ENCODE measurements at places on chromosomes 7 and 10.

DNA sequence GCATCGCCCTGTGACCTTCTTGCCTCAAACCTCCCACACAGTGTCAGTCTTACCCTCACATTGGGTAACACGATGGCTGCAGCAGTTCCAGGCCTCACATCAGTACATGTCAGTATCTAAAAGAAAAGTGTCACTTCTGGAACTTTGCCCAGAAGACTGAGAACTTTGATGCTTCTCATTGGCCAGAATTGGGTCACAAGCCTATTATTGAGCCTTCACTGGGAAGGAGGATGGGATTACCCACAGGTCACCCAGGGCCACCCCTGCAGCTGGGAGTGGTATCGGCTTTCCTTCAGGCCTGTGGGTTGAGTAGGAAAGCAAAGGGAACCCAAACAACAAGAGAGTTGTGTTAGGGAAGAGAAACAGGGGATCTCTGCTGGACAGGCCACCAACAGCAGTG is 111.5 kb downstream of the NPY start:
- no peak for DNase-seq

- DNase-seq, result no peak
Measured at GRCh38 chr7:141585592-141586510, 34.6 kb downstream of the AGK start.

DNA sequence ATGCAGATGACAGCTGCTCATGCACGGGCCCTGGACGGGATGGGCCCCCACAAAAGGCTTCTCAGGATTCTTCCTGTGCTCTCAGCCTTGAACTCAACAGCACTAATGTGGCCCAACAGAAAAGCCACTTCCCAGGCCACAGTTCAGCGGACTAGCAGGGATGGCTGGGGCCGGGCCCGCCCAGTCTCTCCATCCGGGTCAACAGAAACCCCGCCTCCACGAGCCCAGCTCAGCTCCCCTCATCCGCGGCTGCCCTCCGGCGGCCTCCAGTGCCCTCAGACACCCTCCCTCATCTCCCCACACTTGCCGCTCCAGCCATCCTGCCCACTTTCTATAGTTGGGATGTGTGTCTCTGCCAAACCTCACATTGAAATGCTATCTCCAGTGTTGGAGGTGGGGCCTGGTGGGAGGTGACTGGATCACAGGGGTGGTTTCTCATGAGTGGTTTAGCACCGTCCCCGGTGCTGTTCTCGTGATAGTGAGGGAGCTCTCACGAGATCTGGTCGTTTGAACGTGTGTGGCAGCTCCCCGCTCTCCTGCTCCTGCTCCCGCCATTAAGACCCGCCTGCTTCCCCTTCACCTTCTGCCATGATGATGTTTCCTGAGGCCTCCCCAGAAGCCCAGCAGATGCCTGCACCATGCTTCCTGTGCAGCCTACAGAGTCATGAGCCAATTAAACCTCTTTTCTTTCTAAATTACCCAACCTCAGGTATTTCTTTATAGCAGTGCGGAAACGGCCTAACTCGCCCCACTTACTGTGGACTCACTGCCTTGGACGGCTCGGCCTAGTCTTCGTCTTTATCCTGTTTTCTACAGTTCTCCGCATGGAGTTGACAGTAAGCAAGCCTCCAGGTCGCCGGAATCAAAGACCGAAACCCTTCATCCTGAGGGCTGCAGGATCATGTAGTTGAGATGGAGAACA is 169.9 kb upstream of the RNF32 start:
- DNase-seq, result no peak

DNA sequence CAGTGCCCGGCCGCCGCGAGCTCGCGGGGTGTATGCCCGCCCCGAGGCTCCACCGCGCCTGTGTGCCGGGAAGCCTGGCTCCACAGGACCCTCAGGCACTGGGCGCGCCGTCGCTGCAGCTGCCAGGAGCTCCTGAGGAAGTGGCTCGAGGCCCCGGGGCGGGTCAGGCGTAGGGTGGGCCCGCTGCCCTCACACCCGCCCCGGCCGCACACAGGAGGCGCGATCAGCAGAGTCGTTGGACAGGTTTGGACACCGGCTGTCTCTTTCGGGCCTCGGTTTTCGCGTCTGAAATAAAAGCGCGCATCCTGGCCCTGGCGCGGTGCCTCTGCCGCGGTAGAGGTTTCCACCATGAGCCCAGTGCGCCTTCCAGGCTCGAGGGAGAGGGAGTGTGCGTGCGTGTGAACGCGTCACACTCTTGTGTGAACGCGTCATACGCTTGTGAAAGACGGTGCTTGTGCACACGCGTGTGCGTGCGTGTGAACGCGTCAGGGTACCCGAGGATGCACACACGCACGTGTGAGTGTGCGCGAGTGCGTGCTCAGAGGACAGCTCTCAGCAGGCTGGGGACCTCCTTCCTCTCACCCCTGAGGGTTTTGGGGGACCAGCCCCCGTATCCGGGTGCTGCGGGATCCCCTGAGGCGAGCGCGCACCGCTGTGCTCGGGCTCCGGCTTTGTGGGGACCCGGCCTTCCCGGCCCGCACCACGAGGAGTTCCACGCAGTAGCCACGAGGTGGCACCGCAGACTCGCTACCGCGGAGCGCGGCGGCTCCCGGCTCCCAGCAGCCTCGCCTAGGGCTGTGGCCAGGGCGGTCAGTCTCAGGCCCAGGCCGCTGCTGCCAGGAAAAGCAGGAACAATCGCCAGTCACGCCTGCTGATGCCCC is 83.8 kb downstream of the BMS1 start:
- peak; percentile 36 for DNase-seq
